ENCODE measurements at places on chromosomes 16 and 17. TPM values are rescaled to one million over a fixed set of nuclear protein-coding genes. Genes with fewer than 3 reads are reported as not detected.

Gene KRT40
- 0.29 TPM for total RNA-seq

DNA sequence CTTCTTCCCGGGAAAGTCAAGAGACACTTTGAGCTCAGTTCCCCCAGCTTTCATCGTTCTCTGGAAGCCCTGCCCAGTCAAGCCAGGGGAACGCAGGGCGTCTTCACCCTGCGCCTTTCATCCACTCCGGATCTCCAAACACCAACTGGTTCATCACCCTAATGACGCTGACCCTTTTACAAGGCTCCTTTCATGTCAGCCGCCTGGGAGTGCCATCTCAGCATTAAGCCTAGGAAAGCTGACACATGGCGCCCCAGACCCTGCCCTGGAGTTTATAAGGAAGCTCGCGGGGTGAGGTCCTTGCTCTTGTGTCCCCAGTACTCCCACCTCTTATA lies 594 bp upstream of the DNAJC7 start:
- H3K36me3 ChIP-seq: no peaks in the 10 kb centered on the region
- H3K4me3 ChIP-seq: peak overlapping the region; percentile 98
- no peak for DNase-seq
- H3K27me3 ChIP-seq: no peaks in the 10 kb centered on the region
- H3K27ac ChIP-seq: peak overlapping the region; percentile 95

DNA sequence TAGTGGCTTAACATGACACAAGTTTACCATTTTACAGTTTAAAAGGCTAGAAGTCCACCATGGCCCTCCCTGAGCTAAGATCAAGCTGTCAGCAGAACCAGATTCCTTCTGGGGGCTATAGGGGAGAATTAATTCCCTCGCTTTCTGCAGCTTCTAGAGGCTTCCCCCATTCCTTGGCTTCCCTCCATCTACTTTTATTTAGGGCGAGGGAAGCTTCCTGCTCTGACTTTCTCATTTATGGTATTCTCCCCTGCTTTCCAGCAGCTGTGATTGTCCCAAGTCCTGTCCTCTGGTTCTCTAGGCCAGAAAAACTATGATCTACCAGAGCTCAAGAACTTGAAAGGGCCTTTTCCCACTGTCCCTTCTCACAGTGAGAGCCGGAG lies 4.3 kb downstream of the CETP start:
- H3K27ac ChIP-seq: no peak overlapping the region
- H3K4me3 ChIP-seq: no peak overlapping the region
- no peaks in the 10 kb centered on the region for H3K27me3 ChIP-seq
- no peaks in the 10 kb centered on the region for H3K4me1 ChIP-seq

- no peak overlapping the region for H3K4me3 ChIP-seq
- H3K4me1 ChIP-seq: no peaks in the 10 kb centered on the region
- no peak for DNase-seq
- no peaks in the 10 kb centered on the region for H3K36me3 ChIP-seq
- no peaks in the 10 kb centered on the region for H3K27me3 ChIP-seq
These were observed 81.7 kb downstream of the ZDHHC7 start for GRCh38 chr16:84929421-84930297.

GRCh38 chr16:11152677-11153331 lies 103.2 kb downstream of the SOCS1 start:
- no peaks in the 10 kb centered on the region for H3K27me3 ChIP-seq
- H3K27ac ChIP-seq: no peak overlapping the region
- DNase-seq: no peak
- no peak overlapping the region for H3K4me3 ChIP-seq
- H3K4me1 ChIP-seq: no peaks in the 10 kb centered on the region

Gene SLC43A2
- total RNA-seq: 13.8 TPM

DNA sequence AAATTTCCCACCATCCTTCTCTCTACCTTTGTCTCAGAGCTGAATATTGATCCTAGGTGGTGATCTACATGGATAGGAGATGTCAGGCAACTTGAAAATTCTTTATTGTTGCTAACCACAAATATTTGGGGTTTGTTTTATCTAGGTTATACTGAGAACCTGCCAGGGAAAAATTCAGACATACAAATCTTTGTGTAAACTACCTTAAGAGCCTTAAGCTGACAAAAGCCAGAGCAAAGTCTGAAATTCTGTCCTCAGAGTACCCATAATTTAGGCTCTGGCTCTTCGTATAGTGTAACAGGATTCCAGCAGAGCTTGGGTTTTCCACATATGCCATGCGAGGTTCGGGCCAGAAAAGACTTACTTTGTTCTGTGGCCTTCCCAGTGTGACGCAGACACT lies 406.7 kb upstream of the MAF start:
- H3K4me3 ChIP-seq: no peak overlapping the region
- no peak for DNase-seq
- no peaks in the 10 kb centered on the region for H3K36me3 ChIP-seq
- no peak overlapping the region for H3K27ac ChIP-seq
- no peaks in the 10 kb centered on the region for H3K27me3 ChIP-seq

DNA sequence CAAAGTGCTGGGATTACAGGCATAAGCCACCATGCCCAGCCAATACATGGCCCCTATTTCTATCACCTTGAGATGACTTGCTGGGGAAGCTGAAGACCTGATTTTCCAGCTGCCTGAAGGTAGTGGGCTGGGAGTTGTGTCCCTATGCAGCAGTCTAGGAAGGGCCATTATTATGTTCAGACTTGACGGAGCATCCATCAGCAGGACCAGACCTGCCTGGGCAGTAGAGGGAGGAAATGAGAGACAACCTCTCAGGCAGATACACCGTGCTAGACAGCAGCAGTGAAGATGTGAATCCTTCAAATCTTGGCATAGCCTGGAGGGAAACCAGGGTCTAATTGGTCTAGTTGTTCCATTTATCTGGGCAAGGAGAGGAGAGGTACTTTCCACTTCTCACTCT lies 35.6 kb upstream of the PHOSPHO1 start:
- no peaks in the 10 kb centered on the region for H3K27me3 ChIP-seq
- H3K4me3 ChIP-seq: no peak overlapping the region
- no peak overlapping the region for H3K27ac ChIP-seq

- no peak overlapping the region for H3K27ac ChIP-seq
- no peaks in the 10 kb centered on the region for H3K4me1 ChIP-seq
- no peaks in the 10 kb centered on the region for H3K36me3 ChIP-seq
- no peaks in the 10 kb centered on the region for H3K27me3 ChIP-seq
- peak; percentile 35 for DNase-seq
- H3K4me3 ChIP-seq: no peak overlapping the region
These were observed 15.7 kb downstream of the ADCY7 start for GRCh38 chr16:50282010-50282538.

Data from breast epithelium (tissue), 4 donors.